ENCODE measurements at places on chromosomes 3 and 15.

- no peak for DNase-seq
These were observed 36.8 kb downstream of the ADCY5 start for GRCh38 chr3:123412076-123412475.

DNA sequence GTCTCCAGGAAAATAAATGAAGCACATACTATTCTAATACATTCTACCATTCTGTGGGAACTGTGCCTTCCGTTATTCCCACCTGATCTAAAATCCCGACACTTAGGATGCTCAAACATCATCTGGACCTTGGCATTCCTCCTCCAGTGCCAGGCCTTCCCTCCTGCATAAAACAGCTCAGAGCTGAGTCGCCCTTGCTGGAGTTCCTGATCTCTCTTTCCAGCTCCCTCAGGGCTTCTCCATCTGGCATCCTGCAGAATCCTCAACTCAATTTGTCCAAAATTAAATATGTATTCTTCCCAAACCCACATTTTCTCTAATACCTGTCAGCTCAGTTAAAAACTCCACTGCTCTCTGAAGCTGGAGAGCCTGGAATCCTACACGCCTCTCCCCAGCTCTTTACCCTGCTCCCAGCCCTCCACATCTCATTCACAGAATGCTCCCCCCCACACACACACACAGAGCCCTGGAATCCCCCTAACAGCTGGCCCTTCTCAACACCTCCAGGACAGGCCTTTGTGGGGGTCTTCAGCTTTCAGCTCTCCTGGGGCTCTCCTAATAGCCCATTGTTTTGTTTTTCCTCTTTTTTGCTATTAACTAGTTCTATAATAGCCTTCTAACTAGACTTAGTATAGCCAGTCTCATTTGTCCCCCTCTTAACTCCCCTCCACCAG, 78.5 kb downstream of the HMG20A start:
- no peak for DNase-seq

GRCh38 chr15:48096355-48096786, 24.4 kb upstream of the SLC24A5 start:
- DNase-seq: no peak

- DNase-seq: no peak
These were observed 15.7 kb downstream of the BHLHE40 start for GRCh38 chr3:4994823-4995499.

GRCh38 chr3:147197739-147198138, 208.6 kb downstream of the ZIC4 start:
- no peak for DNase-seq

GRCh38 chr3:81249540-81250029, 511.9 kb downstream of the GBE1 start:
- DNase-seq: peak; percentile 15

DNA sequence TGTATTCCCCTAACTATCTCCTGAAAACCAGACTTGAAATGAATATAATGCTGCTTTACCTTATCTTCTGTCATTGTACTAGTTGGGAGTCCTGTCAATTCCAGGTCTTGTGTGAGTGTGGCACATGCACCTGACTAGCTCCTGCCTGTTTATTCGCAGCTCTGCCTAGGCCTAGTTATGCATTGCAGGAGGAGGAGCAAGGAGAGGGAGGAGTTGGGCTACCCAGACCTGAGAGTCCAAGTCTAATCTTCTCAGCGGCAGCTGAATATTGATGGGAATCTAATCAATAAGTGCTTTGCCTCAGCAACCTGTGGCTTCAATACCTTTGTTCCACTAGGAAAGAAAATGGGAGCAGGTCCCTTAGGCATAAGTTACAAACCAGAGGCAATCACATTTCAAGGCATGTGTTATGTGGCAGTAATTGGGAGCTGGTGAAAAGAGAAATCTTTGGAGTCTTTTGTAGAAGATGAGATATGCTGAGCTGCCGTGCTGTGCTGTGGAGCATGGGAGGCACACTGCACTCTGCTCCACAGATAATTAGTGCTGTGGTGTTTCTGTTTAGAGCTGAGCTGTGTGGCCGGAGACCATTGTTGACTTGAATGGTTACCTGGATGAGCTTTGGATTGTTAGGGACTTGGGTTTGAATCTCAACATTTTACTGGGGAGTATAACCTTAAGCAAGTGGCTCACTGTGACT, at the start of gene SLC2A2:
Gene SLC2A2, minus strand, starts transcription at position 124 of the 697 bp plus-strand sequence. Its CDS starts 50 bp downstream, at position 74.
- DNase-seq: no peak

DNA sequence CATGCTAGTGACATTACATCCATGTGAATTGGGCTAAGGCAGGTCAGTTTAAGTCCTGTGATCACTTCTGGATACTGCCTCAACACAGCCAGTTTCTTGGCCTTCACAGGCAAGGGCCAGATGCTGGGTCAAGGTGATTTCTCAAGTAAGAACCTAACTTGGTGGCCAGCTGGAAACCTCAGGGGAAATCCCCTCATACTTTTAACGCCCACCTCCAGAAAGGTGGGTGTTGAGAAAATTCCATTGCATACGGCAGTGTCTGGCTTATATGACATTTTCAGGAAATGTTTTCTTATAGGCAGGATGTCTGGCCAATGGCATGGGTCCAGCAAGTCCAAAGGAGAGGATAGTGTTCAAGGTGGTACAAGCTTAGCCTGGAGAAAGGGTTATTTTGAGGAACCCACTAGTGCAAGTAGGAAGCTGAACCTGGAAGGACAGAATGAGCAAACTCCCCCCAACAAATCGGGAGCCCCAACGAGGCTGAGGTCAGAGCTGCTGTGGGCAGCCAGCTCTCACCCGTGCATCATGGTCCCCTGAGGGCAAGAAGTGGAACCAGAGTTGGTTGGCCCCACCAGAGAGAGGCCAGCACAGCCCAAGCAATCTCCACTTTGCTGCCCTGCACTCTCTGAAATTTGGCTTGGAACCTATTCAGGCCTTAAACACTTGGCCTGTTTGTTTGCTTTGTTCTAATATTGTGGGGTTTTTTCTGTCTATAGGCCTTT, 135.4 kb downstream of the PDE8A start:
- DNase-seq: no peak

DNA sequence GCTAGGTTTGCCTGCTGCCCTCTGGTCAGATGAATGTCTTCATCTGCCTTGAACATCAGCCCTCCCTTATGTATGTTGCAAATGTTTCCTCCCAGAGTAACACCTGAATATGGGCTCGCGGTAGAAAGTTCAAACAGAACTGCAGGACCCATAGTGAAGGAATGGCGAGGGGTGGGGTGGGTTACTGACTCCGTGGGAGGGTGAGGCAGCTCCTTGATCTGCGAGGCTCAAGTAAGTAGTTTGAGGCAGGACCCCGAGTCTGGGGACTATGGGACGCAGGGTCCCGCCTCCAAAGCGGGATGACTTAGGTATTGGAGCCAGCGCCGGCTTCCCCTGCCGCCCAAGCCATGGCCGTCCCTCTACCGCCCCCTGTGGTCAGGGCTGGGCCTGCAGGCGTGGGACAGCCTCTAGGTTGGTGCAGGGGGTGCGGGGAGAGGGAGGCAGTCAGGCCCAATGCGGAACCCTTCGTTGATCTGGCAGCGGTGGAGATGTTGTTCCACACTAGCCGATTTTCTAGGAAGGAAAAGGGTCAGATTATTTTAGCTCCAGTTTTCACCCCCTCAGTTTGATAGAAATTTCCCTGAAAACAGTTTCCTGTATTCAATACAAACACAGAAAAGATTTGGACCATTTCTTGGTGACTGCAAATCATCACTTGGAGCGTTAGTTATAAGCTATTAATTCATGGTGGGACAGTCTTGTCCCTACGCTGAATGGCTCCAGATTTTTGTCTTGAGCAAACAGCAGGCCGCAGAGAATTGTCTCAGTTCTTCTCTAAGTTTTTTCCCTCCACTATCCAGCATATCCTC, 72.3 kb downstream of the CORO2B start:
- DNase-seq: no peak

DNA sequence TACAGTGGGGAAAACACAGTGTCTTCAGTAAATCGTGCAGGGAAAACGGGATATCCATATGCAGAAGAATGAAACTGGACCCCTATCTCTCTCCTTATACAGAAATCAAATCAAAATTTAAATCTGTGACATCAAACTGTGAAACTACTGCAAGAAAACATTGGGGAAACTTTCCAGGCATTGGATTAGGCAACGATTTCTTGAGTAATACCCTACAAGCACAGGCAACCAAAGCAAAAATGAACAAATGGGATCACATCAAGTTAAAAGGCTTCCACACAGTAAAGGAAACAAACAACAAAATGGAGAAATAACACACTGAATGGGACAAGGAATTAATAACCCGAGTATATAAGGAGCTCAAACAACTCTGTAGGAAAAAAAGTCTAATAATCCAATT, 165.3 kb downstream of the PLCL2 start:
- DNase-seq: no peak

DNA sequence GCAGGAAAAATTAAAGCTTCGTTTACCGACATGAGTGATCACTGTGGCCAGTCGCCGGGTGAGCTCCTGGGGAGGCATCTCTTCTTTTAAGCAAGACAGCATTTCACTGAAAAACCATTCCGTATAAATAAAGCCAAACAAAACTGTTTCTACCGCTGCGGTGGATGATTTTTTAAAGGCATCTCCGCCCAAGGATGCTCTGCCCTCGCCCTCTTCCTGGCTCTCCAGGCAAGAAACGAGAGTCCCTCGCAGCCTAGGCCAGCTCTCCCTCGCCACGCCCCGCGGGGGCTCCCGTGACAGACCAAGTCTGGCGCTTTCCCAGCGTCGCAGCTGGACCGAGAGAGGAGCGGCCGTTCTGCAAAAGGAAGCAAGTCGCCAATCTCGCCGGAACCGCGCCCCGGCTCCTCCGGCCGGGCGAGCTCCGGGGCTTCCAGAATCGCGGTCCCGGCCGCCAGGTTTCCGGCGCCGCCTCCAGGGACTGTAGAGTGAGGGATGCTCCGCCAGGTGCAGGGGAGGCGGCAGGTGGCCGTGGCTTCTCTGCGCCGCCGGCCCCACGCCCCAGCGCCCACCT, 458 bp downstream of the MCF2L2 start:
- DNase-seq: no peak

- no peak for DNase-seq
These were observed 35.6 kb downstream of the PDCD6IP start for GRCh38 chr3:33834096-33834453.

DNA sequence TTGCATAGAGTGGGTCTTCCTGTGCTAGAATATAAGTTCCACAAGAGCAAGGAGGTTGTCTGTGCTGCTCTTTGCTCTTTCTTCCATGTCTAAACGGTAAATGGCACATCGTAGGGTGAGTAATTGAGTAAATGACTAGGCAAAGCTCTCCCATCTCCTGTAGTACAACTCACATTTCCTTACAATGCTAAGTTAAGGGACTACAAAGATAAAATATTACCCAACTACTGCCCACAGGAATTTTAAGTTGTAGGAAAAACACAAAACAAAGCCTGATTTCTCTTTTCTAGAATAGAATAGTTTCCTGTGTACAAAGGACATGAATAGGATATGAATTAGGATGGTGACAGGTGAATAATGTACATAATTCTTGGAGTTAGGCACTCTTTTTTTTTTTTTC, 19.9 kb upstream of the LRIG1 start:
- no peak for DNase-seq

All from SHP77 treated with DMSO at 0.1 percent for 48 hours (cell line).